A673 (cell line): ENCODE measurements at places on chromosomes 7 and 10. TPM values are rescaled to one million over a fixed set of nuclear protein-coding genes. Genes with fewer than 3 reads are reported as not detected.

- no peak for DNase-seq
- no peaks in the 10 kb centered on the region for H3K36me3 ChIP-seq
- H3K27me3 ChIP-seq: no peaks in the 10 kb centered on the region
- H3K4me3 ChIP-seq: no peak overlapping the region
Measured at GRCh38 chr7:149415391-149416071, 45.3 kb downstream of the ZNF777 start.

DNA sequence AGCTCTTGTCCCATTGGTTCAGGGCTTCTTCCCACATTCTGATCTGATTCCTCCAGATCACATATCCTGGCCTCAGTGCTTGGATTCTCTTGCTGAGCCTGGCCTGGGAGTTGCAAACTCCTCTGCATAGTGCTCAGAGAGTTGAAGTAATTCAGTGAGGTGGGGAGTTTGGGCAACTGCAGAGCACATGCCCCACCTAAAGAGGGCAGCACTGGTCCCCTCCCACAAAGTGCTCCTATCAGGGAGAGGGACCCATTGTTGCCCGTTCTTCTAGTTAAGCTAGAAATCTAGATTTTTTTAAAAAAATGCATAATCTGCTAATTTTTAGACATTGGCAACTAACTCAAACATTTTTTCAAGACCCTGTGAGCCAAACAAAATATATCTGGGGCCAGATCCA, 45.1 kb downstream of the CHN2 start:
- no peak overlapping the region for H3K4me3 ChIP-seq
- no peaks in the 10 kb centered on the region for H3K27me3 ChIP-seq
- H3K4me1 ChIP-seq: no peaks in the 10 kb centered on the region
- H3K27ac ChIP-seq: no peak overlapping the region
- H3K36me3 ChIP-seq: no peaks in the 10 kb centered on the region

DNA sequence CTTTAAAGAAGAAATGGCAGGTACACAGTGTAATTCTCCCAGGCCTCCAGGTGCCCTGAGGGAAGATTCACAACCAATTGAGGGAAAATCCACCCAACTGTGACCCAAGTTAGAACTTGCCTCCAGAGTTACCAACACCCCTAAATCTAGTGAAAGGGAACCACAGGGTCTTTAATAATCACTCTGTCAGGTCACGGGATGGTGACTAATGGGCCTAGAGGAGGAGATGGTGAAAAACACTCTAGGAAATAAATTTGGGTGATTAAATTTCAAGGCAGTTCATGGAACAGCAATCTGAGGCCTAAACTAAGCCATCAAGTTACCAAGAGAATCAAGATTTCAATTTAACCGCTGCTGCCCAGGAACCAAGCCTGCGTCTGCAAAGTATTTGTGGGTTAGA, 26.7 kb upstream of the SLF2 start:
- H3K4me1 ChIP-seq: peaks cover 37% of the 10 kb centered on the region
- no peaks in the 10 kb centered on the region for H3K27me3 ChIP-seq
- no peaks in the 10 kb centered on the region for H3K36me3 ChIP-seq
- no peak overlapping the region for H3K27ac ChIP-seq
- no peak overlapping the region for H3K4me3 ChIP-seq

- H3K27me3 ChIP-seq: peaks cover 73% of the 10 kb centered on the region
- no peaks in the 10 kb centered on the region for H3K36me3 ChIP-seq
- H3K4me1 ChIP-seq: peaks cover 9% of the 10 kb centered on the region
- H3K27ac ChIP-seq: no peak overlapping the region
- H3K4me3 ChIP-seq: no peak overlapping the region
Measured at GRCh38 chr10:130061760-130062159, 48.9 kb downstream of the C10orf143 start.

DNA sequence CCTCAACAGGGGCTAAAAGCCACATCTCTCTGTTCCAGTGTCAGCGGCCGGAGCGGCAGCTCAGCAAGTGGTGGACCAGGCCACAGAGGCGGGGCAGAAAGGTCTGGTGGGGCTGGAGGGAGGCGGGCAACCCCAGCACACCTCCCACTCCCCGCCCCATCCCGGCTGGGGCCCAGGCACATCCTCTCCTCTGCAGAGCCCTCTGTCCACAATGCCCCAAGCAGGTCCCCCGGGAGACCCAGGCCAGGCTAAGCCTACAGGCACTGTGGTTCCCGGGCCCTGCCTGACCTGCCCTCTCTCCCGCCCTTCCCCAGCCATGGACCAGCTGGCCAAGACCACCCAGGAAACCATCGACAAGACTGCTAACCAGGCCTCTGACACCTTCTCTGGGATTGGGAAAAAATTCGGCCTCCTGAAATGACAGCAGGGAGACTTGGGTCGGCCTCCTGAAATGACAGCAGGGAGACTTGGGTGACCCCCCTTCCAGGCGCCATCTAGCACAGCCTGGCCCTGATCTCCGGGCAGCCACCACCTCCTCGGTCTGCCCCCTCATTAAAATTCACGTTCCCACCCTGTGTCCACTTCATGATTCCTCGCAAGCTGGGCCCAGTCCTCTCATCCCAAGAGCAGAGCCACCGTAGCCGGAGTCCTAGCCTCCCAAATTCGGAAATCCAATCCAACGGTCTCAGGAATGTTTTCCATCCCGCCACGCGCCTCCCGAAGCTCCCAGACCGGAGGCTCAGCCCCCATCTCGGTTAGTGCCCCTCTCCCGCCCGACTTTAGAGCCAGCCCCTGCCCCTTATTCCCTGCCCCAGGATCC, 2.1 kb downstream of the ADIRF start:
- peak overlapping the region; percentile 49 for H3K4me3 ChIP-seq
- H3K4me1 ChIP-seq: peaks cover 6% of the 10 kb centered on the region
- peak overlapping the region; percentile 63 for H3K27ac ChIP-seq

DNA sequence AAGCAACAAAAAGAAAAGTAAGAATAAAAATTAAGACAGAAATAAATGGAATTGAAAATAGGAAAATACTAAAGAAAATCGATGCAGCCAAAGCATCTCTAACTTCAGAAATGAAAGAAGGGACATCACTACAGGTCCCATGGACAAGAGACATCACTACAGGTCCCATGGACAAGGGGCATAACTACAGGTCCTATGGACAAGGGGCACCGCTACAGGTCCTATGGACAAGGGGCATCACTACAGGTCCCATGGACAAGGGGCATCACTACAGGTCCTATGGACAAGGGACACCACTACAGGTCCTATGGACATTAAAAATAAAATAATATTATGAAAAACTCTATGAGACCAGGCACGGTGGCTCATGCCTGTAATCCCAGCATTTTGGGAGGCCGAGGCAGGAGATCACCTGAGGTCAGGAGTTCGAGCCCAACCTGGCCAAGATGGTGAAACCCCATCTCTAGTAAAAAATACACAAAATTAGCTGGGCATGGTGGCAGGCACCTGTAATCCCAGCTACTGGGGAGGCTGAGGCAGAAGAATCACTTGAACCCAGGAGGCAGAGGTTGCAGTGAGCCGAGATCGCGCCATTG, 101.0 kb upstream of the DNAAF5 start:
- H3K4me3 ChIP-seq: no peak overlapping the region
- H3K27ac ChIP-seq: no peak overlapping the region
- no peaks in the 10 kb centered on the region for H3K27me3 ChIP-seq
- DNase-seq: no peak
- no peaks in the 10 kb centered on the region for H3K4me1 ChIP-seq

The UCN3 gene
- total RNA-seq: not detected in 2 replicates

The NCF1 gene
- total RNA-seq: not detected in 2 replicates
